ENCODE measurements at places on chromosomes 2 and 18.

DNA sequence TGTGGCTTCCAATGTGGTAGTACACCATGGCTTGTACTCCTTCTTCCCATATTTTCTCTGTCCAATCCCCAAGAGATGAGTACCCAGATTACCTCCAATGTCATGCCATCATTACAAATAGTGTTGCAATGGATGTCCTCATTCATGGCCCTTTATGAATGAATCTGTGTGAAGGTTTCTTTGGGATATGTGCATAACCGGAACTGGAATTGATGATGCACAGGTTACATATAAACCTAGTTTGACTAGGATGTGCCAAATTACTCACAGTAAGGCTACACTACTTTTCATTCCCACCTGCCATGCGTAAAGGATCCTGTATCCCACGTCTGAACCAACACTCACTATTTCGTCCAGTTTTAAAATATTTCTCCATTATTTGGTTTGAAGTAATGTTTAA lies 173.9 kb upstream of the CXCR4 start:
- no peak for DNase-seq

DNA sequence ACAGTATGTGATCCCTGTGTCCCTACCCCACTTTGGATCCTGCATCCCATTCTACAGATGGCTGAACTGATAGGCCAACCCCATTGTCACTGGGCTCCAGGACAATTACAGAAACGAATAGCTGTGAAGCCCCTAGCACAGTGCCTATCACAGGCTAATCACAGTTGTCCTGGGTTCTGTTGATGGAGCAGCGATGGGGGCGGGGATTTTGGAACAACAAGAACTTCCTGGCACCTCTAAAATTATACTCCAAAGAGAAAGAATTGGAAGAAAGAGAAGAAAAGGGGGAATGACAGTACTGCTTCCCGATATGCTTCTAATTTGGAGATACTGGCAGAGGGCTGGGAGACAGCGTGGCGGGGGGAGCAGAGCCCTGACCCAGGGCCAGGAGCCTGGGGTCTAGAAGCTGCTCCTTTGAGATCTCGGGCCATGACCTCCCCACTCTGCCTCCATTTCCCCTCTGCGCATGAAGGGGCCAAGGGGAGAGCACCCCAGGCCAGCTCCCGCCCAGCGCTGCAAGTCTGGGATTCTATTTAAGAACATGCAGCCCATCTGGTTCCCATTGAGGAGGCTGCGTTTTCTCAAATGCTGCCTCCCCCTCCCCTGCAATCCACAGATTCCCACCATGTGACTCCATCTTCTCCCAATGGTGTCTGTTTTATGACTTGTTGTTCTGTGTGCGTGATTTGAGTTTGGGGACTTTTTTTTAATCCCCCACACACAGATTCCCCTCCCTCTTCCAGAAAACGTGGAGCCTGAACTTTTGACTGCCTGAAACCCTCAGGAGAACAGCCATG lies 202.7 kb downstream of the CYP26B1 start:
- no peak for DNase-seq

GRCh38 chr18:27695052-27695451 lies 481.9 kb downstream of the CDH2 start:
- DNase-seq: no peak

- DNase-seq: no peak
These were observed 54.7 kb downstream of the UGGT1 start for GRCh38 chr2:128145651-128146050.

All from D721Med (cell line).